ENCODE measurements at places on chromosomes 4 and X.

- no peak for DNase-seq
Measured at GRCh38 chr4:85298037-85298436, 176.9 kb upstream of the ARHGAP24 start.

- no peak for DNase-seq
Measured at GRCh38 chr4:55745014-55745413, 74.6 kb upstream of the EXOC1L start.

- DNase-seq = no peak
Measured at GRCh38 chr4:17288151-17288550, 223.7 kb downstream of the QDPR start.

GRCh38 chr4:78774417-78774816, 1.7 kb upstream of the BMP2K start:
- DNase-seq = no peak

DNA sequence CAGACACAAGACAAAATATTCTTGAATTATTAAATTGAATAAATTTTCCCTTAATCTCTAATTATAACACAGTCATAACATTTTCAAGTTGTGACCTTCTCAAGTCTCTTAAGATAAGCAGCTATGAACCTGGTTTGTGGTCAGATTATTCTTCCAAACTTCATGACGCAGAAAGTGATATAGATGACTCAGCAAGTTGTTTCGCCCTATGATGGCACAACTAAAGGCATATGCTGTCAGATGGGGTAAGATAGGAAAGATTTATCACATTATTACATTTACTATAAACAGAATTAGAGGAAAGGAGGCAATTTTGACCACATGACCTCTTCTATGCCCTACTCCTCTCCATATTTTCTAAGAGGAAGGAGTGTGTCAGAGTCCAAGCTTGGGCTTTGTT, 4.6 kb upstream of the DCAF12L2 start:
- DNase-seq = no peak

DNA sequence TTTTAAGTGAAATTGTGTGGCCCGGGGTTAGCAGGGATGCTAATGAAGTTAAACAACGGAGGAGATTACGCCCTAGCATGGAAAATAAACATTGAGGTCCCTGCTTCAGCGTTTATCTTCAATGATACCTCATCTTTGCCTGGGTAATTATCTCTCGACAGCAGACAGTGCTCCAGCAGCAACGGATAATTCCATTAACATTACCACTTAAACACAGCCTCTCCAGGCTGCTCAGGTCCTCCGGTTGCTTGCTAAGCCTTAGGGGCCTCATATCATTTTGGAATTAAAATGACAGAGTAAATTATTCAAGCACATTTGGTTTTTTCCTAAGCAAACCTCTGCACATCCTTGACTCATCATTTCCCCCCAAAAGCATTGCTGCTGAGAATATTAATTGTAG, 281.5 kb upstream of the KLF3 start:
- no peak for DNase-seq

DNA sequence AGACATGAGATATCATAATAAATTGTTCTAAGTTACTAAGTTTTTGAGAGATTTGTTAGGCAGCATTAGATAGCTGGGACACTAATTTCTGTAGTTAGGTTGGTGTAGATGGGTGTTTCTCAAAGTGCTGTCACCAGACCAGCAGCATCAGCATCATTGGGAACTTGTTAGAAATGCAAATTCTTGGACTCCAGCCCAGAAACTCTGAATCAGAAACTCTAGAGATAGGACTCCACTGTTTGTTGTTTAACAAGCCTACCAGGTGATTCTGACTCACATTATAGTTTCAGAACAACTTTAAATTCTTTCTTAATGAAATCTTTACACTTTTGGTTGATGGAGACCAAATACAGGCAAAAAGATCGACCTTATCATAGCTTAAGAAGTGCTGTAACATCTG, 173.7 kb downstream of the PABPC4L start:
- peak; percentile 88 for DNase-seq

GRCh38 chr4:106258145-106259045, 57.6 kb downstream of the TBCK start:
- DNase-seq = no peak

DNA sequence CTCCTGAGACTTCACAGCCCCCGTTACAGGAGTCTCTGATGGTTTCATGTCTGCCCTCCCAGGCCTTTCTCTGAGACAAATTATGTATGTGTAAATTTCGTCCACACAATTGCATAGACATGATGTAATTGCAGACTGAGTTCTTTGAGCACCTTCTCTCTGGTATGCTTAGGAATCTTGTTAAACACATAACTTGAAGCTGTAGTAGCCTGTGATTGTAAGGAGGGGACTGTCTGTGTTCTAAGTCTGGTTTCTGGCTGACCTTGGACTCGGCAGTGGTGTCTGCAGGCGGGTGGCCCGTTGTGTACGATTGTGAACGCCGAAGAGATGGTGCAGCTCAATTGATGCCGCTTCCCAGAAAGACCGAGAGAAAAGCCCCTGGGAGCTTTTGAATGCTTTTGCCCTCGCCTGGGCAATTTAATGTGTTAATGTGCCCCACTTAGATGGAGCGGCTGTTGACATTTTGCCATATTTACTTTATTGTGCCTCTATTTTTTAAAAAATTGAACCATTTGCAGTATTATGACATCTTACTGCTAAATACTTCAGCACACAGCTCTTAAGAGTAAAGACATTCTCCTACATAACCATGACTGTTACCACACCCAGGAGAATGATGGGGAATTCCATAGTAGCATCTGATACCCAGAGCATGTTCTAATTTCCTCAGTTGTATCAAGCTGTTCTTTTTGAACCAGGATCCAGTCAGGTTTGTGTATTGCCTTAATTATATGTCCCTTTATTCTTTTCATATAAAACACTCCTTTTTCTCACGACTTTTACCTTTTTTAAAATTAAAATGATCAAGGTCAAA, 58.4 kb upstream of the TADA2B start:
- no peak for DNase-seq

- no peak for DNase-seq
Measured at GRCh38 chr4:76016393-76016792, 6.9 kb downstream of the CXCL10 start.

DNA sequence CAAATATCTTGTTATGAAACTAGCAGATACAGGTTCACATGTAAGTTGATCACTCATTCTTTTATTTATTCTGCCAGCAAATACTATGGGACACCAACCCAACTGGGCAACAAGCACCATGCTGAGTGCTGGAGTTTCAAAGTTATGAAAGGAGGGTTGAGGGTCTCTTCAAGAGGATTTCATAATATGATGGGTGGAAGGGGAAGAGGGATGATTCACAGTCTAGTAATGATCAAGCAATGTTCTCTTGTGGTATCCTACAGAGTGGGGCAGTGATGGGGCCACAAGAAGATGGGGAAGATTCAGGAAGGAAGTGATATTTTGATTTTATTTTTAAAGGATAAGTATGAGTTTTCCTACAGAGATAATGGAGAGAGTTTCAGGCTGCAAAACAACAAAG, 46.2 kb upstream of the TXK start:
- DNase-seq = no peak

DNA sequence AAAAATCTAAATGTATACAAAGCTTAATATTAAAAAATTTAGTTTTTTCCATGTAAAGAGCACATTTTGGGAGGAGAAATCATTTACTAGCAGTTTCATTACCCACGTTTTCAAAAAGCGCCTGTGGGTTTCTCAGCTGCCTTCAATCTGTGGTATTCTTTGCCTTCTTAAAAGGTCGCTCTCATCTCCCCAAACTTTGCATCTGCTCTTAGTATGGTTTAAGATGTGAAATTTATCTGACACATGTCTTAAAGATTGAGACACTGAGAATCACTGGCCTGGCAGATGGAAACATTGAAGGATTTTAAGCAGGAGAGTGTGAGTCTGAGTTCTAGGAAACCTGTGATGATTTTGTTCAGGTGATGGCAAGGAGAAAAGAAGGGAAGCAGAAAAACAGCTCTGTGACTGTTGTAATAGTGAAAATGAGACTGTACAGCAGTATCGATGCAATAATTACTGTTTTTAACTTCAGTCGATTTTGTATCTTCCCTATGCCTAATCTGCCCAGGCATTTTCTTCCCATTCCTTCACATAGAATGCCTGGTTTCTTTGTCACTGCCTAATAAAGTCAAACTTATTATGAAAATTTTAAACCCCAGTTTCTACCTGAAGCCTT, 75.9 kb downstream of the PAQR3 start:
- DNase-seq = no peak

- no peak for DNase-seq
Measured at GRCh38 chr4:57040510-57040909, 61.8 kb downstream of the POLR2B start.

DNA sequence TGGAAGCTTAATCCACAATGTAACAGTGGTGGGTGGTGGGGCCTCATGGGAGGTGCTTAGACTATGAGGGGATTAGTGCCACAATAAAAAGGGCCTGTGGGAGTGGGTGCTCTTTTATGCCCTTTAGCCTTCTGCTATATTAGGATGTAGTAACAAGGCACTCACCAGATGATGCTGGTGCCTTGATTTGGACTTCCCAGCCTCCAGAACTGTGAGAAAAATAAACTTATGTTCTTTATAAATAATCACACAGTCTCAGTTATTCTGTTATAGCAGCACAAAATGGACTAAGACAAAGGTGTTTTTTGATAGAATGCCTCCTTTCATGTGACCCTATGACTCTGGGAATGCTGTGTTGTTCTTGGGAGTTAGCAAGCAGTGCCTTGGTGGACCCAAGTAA, 89.8 kb downstream of the STIM2 start:
- DNase-seq = no peak

- DNase-seq = no peak
Measured at GRCh38 chr4:7390906-7391636, 43.7 kb downstream of the PSAPL1 start.

- DNase-seq = no peak
Measured at GRCh38 chr4:130233377-130234047, 1137.6 kb downstream of the C4orf33 start.

- no peak for DNase-seq
Measured at GRCh38 chr4:85548116-85548515, 73.2 kb downstream of the ARHGAP24 start.

GRCh38 chr4:109821185-109821584, 5.6 kb downstream of the GAR1 start:
- no peak for DNase-seq

- no peak for DNase-seq
Measured at GRCh38 chr4:148445071-148445859, 3.1 kb upstream of the NR3C2 start.

DNA sequence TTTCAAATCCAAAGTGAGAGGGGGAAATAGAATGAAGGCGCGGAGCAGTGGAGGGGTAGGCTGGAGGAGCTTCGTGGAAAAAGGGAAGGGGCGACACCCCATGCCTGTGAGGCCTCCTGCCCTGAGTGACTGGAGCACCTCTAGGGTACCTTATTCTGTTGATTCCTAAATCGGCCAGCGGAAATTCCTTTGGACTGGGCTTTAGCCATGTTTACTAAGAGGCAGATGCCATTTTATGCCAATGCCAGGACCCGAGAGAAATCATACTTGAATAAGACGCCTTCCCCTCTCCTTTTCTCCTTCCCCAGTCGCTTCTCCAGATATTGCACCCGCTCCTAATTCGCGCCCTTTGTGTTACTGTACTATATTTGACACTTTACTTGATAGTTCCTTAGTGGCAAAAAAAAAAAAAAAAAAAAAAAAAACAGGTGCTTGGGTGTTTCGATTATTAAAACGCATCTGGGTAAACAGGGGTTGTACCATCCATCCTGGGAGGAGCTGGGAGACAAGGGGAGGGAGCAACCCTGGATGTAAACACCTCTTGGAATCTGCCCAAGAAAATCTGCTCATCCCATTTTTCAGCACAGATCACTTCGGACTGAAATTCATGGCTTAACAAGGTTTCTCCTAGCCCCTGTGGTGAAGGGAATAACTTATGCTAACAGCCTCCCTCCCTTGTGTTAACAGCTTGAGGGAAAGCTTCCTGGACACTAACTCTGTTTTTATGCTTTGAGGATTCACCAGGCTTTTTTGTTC, 1.5 kb downstream of the BMP3 start:
- no peak for DNase-seq

DNA sequence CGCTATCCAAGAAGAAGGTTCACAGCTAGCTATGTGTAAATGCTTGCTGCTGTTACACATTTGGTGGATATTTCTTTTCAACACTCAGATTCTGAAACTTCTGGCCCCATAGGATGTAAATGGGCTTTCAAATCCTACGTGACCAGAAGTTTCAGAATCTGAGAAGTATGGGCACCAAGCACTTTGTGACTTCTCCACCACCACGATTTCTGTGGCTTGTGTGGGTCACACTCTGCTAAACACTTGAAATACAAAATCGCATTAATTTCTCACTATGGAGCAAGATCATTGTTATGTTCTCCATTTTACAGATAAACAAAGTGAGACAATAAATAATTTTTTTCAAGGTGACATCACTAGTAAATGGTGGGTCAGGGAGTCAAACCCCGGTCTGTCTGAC, 259.4 kb upstream of the JADE1 start:
- no peak for DNase-seq

GRCh38 chr4:8849266-8850073, 22.2 kb downstream of the HMX1 start:
- no peak for DNase-seq

GRCh38 chr4:101101072-101101471, 246.3 kb downstream of the PPP3CA start:
- DNase-seq = no peak

DNA sequence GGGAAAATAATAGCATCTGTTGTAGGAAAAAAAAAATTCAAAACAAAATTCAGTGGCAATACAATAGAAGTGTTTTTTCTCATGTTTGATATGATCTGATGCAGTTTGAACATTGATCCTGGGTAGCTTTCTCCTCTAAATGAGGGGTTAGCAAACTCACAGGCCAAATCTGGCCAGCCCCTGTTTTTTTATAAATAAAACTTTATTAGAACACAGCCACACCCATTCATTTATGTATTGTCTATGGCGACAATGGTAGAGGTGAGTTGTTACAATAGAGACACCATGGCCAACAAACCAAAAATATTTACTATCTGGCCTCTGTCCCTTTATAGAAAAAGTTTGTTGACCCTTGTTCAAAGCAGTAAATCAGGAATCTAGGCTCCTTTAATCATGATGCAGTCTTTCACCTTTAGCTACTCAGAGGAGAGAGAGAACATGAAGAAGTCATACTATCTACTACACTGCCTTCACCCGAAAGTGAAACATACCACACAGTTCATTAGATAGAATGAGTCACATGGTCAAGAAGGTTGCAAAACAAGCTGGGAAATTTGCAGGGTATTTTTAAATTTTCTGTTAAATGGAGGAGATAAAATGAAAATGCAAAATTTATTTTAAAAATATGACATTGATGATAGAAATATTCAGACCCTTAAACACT, 186.6 kb upstream of the MAOA start:
- no peak for DNase-seq

DNA sequence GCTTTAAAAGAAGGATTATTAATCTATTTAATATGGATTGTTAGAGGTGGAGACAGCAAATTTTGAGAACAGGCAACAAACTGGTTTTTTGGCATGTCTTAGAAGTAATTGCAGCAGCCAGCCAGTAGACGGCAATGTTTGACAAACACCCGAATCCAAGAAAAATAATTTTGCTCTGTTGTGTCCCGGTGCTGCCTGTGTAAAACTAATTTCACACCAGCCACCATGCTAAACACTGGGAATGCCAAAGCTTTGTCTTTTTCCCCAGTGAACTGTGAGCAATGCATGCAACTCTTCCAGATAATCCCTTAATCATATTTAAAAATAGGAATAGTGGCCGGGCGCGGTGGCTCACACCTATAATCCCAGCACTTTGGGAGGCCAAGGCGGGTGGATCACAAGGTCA, 25.9 kb downstream of the SMIM31 start:
- DNase-seq = peak; percentile 46

- DNase-seq = no peak
Measured at GRCh38 chr4:1504595-1505500, 98.6 kb upstream of the NKX1-1 start.

GRCh38 chrX:14440106-14440505, 89.2 kb upstream of the GLRA2 start:
- DNase-seq = no peak

GRCh38 chr4:58456727-58457384, 1346.7 kb upstream of the IGFBP7 start:
- no peak for DNase-seq
